ENCODE measurements at places on chromosomes 12 and 14.

DNA sequence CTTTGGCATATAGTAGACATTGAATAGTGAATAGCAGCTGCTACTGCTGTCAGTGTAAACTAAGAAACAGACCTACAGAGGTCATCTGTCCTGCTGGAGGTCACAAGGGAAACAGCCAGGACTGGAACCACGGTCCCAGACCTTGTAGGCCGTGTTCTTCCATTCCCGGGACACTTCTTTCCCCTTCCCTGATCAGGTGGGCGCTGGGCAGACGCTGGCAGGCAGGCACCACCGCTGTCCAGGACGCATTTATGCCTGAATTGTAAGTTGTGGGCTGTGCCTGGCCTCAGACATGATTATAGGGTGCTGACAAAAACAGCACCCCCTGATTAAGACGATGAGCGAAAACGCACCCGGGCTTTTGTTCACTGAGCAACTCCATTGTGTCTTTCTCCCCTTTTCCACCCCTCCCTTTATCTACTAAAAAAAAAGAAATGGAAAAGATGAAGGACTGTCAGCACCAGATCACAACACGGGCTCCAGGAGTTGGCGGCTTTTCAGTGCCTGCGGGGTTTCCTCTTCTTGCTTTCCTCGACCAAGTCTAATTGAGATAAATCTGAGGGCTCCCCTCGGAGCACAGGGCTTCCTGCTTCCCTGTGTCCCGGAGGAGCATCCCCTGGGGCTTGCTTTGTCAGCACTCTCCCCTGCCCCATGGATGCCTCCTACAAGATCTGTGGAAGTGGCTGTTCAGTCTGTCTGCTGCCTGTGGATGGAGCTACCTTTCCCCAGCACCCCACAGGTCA is 80.6 kb downstream of the TSPAN9 start:
- no peak for DNase-seq

DNA sequence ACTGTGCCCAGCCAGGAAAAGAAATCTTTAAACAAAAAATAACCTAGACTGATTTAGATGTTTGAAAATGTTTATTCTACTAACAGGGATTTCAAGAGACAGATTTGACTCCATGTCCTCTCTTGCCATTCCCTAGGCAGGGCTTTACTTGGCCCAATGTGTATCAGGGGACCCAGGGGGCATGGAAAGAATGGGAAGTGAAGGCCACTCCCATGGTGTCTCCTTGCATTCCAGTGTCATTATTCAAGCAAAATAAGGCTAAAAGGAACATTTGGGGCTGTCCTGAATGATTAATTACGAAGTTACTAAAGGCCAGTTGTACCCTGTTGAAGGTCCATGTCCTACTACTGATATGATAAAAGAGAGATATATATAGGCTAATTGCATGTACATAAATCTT is 151.9 kb upstream of the ATF7IP start:
- no peak for DNase-seq

GRCh38 chr12:80565271-80565670 is 121.2 kb downstream of the PTPRQ start:
- no peak for DNase-seq

DNA sequence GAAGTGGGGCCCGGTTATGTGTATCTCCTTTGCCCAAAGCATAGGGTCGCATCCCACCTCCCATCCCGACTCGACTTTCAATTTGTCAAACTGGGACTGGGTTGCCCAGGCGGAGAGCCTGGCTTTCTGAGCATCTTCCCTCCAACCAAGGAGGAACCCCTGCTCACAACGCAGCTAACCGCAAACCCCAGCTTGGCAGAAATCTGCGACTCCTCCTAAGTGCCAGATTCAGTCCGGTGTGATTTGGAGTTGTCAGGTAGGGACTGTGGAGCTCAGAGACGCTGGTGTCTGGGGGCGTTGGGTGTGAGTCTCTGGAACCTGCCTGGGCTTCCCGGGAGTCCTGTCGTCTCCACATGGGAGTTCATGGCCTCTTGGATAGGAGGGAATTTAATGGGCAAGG is 1126.7 kb downstream of the AACS start:
- no peak for DNase-seq

DNA sequence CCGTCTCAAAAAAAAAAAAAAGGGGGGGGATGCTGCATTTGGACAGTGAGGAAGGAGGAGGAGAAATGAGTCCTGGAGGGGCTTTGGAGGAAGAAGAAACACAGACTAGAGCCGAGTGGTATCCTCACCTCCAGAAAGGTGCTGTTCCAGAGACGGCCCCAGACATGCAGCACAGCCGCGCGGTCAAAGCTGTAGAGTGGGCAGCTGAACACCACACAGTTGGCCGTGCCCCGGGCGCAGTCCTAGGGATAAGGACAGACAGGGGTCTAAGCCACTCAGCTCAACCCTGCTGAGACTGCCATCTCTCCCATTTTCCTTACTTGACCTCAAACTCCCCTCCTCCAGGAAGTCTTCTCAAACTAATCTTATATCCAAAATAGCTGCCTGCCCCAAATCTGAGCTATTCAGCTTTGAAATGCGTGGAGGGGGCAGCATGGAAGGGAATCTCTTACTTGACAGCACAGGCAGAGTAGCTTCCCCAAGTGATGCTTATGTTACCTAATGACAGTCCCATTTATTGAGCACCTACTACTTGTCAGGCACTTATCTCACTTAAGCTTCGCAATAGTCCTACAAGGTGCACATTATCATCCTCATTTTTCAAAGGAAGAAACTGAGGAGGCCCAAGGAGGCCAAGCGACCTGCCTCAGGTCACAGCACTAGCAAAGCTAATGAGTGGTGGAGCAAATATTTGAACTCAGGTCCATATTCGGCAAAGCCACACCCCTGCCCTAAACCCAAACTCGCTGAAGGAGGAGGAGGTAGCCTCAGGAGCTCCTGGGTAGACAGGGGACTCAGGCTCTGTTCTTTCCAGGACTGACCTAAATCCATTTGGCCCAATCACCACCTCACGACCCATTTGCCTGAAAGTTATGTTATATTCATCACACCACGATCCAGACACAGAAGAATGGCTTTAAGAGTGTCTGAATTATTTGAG is 18.7 kb downstream of the ITGA7 start:
- no peak for DNase-seq

DNA sequence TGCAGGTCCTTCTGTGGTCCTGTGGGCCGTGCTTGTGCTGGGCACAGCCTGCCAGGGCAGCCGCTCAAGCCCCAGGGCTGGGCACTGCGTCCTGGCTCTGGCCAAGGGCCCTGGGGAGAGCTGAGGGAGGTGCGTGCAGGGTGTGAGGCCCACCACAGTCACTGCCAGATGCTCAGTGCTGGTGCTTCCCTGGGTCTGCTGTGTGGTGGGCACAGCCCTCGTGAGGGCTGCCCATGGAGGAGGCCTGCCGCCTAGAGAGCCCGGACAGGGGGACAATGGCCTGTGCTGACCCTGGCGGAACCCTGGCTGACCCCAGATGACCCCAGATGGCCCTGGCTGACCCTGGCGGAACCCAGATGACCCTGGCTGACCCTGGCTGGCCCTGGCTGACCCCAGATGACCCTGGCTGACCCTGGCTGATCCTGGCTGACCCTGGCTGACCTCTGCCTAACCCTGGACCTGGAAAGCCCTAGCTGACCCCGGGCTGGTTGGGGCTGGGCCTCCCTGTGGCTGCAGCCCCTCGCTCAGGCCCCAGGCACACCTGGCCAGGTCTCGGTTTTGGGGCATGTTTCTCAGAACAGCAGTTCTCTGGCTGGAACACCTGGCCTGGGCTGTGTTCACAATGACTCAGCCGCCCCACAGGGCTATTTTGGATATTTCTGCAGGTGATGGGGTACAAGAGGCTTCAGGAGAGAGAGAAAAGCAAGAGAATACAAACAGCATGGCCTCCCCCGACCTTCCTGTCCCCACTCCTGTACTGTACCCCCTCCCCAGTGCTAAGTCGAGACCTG is 55.4 kb downstream of the TMEM121 start:
- DNase-seq: no peak

- no peak for DNase-seq
Observed at GRCh38 chr14:104676694-104677511, 12.5 kb upstream of the INF2 start.

GRCh38 chr12:31875609-31875964 is 83.6 kb upstream of the RESF1 start:
- no peak for DNase-seq

DNA sequence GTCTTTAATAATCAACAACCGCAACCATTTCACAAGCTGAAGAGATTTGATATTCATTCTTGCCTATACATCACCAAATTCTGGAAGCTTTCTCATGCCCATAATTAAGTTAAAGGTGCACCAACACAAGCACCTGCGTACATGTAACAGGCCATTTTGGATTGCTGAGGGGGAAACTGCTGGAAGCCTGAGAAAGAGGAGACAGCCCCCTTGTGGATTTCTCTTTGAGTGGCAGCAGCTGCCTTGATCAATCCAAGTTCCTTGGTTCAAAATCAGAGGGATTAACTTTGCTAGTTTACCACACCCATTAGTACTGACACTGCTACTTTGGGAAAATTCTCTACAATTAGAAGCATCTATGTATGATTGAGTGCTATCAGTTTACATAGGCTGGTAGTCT is 321.1 kb downstream of the NOVA1 start:
- DNase-seq: no peak

GRCh38 chr12:124684971-124685688 is 117.7 kb upstream of the NCOR2 start:
- no peak for DNase-seq

- no peak for DNase-seq
Observed at GRCh38 chr12:79763766-79764452, 73.1 kb upstream of the PAWR start.

DNA sequence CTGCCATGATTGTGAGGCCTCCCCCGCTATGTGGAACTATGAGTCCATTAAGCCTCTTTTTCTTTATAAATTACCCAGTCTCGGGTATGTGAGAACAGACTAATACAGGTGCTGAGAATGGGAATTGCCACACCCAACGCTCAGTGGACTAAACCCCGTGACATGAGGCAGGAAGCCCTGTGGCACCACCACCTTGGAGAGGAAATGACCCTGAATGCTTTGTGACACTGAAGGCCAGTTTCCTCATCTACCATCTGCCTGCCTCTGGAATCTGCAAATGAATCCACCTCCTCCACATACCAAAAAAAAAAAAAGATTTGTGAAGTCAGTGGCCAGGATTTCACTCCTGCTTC is 41.6 kb downstream of the NT5DC3 start:
- DNase-seq: no peak

GRCh38 chr14:62364800-62365280 is 602.6 kb downstream of the SNAPC1 start:
- no peak for DNase-seq

- DNase-seq: no peak
Observed at GRCh38 chr14:105377555-105378182, 20.7 kb upstream of the TEX22 start.

All from DMS79 (cell line).